ENCODE measurements at places on chromosomes 13 and 19. TPM values are rescaled to one million over a fixed set of nuclear protein-coding genes. Genes with fewer than 3 reads are reported as not detected.

PEG3 gene
- 23.3 TPM for total RNA-seq

ADM5 gene
- total RNA-seq: 1.7 TPM

OCEL1 gene
- 15.8 TPM for total RNA-seq

SPRED3 gene
- total RNA-seq: 0.27 TPM

NCLN gene
- 23.5 TPM for total RNA-seq

ARHGEF1 gene
- total RNA-seq: 31.8 TPM

LILRB4 gene
- total RNA-seq: 6.4 TPM

KIR2DL3 gene
- not detected for total RNA-seq

RASAL3 gene
- 2.0 TPM for total RNA-seq

NOVA2 gene
- 0.68 TPM for total RNA-seq

Measured in sigmoid colon (tissue), 7 donors.